ENCODE measurements at places on chromosomes 2 and 18. TPM values are rescaled to one million over a fixed set of nuclear protein-coding genes. Genes with fewer than 3 reads are reported as not detected.
A peak's percentile ranks its signal among the peaks of the same experiment; 100 is the strongest.

DNA sequence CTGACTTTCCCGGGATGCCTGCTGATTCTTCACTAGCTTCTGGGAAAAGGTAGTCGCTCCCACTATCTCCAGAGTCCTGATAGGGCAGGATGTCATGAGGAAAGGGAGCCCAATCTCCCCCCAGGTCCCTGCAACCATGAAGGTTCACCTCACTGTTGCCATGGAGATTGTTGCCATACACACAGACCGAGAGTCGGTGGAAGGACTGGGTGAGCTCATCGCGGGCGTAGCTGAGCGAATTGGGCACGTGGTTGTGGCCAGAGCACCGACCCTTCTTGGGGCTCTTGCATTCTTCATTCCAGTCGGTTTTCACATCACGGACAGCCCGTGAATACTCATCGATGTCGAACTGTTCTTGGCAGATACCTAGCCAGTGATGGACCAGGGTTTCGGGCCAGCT is 97.4 kb downstream of the MEP1B start:
- no peak overlapping the region for H3K4me3 ChIP-seq
- no peaks in the 10 kb centered on the region for H3K4me1 ChIP-seq
- H3K27ac ChIP-seq = no peak overlapping the region
- DNase-seq = no peak

DNA sequence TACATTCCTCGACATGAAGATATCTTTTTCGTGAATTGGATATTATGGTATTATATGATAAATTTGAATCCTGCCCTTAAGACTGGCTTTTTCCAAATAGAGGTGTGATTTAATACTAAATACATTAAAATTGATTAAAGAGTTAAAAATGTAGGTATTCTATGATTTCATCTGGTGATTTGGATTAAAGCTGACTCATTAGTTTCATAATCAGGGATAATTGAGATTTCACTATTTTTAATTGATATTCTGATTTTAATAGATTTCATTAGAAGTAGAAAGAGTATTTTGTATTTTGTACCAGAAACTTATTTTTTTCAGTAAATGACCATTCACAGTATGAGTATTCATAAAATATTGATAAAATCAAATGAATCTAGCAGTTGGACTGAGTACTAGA is 524.1 kb downstream of the PLCL1 start:
- no peaks in the 10 kb centered on the region for H3K36me3 ChIP-seq
- H3K4me1 ChIP-seq = no peaks in the 10 kb centered on the region
- H3K4me3 ChIP-seq = no peak overlapping the region
- no peak for DNase-seq
- no peak overlapping the region for H3K27ac ChIP-seq
- H3K27me3 ChIP-seq = no peaks in the 10 kb centered on the region

DNA sequence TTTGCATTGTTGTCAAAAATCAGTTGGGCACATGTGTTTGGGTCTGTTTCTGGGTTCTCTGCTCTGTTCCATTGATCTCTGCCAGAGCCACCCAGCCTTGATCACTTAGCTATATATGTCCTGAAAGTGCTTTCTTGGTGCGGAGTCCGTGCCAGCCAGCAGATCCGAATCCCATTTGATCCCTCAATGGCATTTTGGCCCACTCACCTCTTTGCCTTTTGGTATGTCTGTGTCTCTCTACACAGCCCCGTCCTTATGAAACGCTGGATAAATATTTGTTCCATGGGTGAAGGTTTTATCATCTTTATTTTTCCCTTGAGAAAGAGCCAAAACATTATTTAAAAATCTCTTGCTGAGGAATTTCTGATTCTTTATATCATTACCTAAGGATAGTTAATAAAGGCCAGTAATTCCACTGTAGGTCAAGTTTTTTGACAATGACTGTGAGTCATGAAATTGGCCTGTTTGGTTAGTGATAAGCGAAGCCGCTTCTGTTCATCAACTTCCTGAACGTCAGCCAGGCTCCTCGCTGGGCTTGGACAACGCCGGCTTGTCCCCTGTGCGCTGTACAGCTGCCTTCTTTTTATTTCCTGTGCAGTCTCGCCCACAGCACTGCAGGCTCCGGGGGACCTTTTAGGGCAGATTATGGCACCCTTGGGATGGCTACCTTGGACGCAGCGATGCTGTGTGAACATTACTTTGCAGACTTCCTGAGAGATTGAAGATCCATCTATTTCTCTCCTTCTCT is 24.9 kb downstream of the MTCL1 start:
- no peaks in the 10 kb centered on the region for H3K27me3 ChIP-seq
- peaks cover 5% of the 10 kb centered on the region for H3K36me3 ChIP-seq
- DNase-seq = peak; percentile 96

Gene ID2
- 13.6 TPM for total RNA-seq

GRCh38 chr2:209209943-209210342 is 213.9 kb upstream of the MAP2 start:
- H3K27me3 ChIP-seq = no peaks in the 10 kb centered on the region
- H3K27ac ChIP-seq = no peak overlapping the region
- H3K4me3 ChIP-seq = no peak overlapping the region
- DNase-seq = no peak
- H3K36me3 ChIP-seq = no peaks in the 10 kb centered on the region

DNA sequence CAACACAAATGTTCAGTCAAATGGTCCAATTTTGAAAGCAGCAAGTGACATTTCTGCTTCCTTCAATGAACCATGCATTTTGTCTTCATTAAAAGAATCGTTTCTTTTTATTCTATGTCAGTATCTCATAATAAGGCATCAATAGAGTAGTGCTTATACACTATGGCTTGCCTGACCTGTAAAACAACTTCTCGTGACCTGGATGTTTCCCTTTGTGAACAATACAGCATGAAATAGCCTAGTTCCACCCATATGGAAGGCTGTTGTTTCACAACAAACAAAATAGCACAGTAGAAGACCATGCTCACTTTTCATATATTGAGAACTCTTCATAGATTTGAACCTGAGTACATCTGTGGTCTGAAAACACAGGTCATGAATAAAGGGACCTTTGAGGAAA is 104.3 kb upstream of the PIK3C3 start:
- no peaks in the 10 kb centered on the region for H3K4me1 ChIP-seq
- H3K4me3 ChIP-seq = no peak overlapping the region
- no peak overlapping the region for H3K27ac ChIP-seq
- no peak for DNase-seq
- no peaks in the 10 kb centered on the region for H3K36me3 ChIP-seq
- H3K27me3 ChIP-seq = no peaks in the 10 kb centered on the region

- H3K27ac ChIP-seq = no peak overlapping the region
- peaks cover 30% of the 10 kb centered on the region for H3K4me1 ChIP-seq
- DNase-seq = peak; percentile 36
- H3K27me3 ChIP-seq = no peaks in the 10 kb centered on the region
Measured at GRCh38 chr2:9108210-9108967, 98.2 kb upstream of the ASAP2 start.

Gene COX5B
- total RNA-seq = 213 TPM

DNA sequence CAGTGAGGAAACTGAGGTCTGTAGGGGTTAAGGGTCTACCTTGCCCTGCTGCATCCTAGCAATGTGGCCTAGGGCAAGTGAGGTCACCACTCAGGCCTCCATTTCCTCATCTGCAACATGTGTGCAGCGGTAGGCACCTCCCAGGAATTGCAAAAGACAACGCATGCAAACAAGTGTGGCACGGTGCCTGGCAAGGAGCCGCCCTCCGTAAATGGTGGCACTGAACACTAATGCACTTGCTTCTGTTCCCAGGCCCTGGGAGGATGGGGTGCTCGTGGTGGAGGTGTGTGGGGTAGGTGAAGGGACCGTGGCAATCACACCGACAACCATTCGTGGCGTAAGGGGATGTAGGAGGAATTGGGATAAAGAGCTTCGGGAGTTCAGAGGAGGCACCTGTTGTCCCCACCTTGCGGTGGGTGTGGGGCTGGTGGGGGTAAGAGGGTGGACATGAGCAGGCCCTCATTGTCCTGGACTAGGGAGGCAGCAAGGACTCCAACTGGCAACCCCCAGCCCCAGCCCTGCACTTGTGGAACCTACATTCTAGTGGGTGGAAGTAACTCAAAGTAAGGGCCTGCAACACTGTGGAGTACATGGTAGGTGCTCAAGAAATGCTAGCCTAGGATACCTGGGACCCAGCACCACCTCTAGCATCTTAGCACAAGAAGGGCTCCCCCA is 26.0 kb downstream of the ATOH8 start:
- DNase-seq = no peak
- no peak overlapping the region for H3K4me3 ChIP-seq
- no peak overlapping the region for H3K27ac ChIP-seq
- H3K27me3 ChIP-seq = no peaks in the 10 kb centered on the region

- peaks cover 11% of the 10 kb centered on the region for H3K4me1 ChIP-seq
- no peak overlapping the region for H3K27ac ChIP-seq
- no peak overlapping the region for H3K4me3 ChIP-seq
- no peaks in the 10 kb centered on the region for H3K27me3 ChIP-seq
- DNase-seq = no peak
Measured at GRCh38 chr2:240593703-240594451, 7.3 kb downstream of the CAPN10 start.

- H3K4me1 ChIP-seq = no peaks in the 10 kb centered on the region
- no peaks in the 10 kb centered on the region for H3K27me3 ChIP-seq
- no peak for DNase-seq
- no peak overlapping the region for H3K4me3 ChIP-seq
- no peak overlapping the region for H3K27ac ChIP-seq
Measured at GRCh38 chr2:62363166-62363565, 142.8 kb downstream of the TMEM17 start.

Gene NEB
- total RNA-seq = 0.94 TPM

GRCh38 chr2:42185220-42185921 is 16.2 kb downstream of the EML4 start:
- H3K27ac ChIP-seq = no peak overlapping the region
- no peaks in the 10 kb centered on the region for H3K4me1 ChIP-seq
- no peak for DNase-seq

Gene TRIM54
- total RNA-seq = not detected

- H3K27ac ChIP-seq = no peak overlapping the region
- H3K4me1 ChIP-seq = peaks cover 3% of the 10 kb centered on the region
- no peak overlapping the region for H3K4me3 ChIP-seq
- DNase-seq = no peak
Measured at GRCh38 chr2:240896871-240897692, 1.1 kb upstream of the MAB21L4 start.

Gene CDH2
- 326 TPM for total RNA-seq

Gene RNF125
- total RNA-seq = 1.9 TPM

- no peaks in the 10 kb centered on the region for H3K4me1 ChIP-seq
- no peaks in the 10 kb centered on the region for H3K36me3 ChIP-seq
- DNase-seq = no peak
- H3K4me3 ChIP-seq = no peak overlapping the region
- H3K27me3 ChIP-seq = no peaks in the 10 kb centered on the region
- no peak overlapping the region for H3K27ac ChIP-seq
Measured at GRCh38 chr2:119728421-119728820, 31.3 kb upstream of the PTPN4 start.

DNA sequence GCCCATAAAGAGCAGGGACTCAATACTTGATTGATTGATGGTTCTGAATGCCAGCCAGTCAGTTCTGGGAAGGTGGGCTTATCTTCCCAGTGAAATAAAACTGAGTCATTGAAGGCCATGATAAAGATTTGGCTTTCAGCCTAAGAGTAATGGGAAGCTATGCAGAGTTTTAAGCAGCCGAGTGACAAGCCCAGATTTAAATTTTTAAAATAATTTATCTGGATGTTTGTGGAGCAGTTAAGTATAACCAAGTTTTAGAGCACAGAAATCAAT is 122.8 kb downstream of the RAPGEF4 start:
- peak; percentile 74 for DNase-seq
- H3K4me1 ChIP-seq = peaks cover 4% of the 10 kb centered on the region
- H3K4me3 ChIP-seq = no peak overlapping the region
- no peak overlapping the region for H3K27ac ChIP-seq
- H3K36me3 ChIP-seq = no peaks in the 10 kb centered on the region
- no peaks in the 10 kb centered on the region for H3K27me3 ChIP-seq

DNA sequence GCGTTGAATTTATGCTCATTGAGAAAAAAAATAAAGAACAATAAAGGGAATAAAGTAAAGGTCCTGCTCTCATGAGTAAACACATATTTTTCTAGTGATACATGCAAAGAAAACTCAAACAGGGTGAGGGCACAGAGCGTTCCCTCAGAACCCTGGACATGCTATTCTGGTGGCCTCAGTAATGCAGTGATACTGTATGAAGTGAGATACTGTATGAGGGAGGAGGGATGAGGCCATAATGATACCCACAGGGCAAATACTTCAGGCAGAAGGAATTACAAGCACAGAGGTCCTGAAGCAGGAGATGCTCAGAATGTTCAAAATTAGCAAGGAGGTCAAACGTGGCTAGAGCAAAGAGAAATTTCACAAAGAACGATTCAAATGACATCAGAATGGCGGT is 28.4 kb upstream of the RNU4ATAC start:
- peak; percentile 78 for DNase-seq
- H3K36me3 ChIP-seq = no peaks in the 10 kb centered on the region
- H3K4me1 ChIP-seq = peaks cover 44% of the 10 kb centered on the region
- no peak overlapping the region for H3K4me3 ChIP-seq
- no peaks in the 10 kb centered on the region for H3K27me3 ChIP-seq

DNA sequence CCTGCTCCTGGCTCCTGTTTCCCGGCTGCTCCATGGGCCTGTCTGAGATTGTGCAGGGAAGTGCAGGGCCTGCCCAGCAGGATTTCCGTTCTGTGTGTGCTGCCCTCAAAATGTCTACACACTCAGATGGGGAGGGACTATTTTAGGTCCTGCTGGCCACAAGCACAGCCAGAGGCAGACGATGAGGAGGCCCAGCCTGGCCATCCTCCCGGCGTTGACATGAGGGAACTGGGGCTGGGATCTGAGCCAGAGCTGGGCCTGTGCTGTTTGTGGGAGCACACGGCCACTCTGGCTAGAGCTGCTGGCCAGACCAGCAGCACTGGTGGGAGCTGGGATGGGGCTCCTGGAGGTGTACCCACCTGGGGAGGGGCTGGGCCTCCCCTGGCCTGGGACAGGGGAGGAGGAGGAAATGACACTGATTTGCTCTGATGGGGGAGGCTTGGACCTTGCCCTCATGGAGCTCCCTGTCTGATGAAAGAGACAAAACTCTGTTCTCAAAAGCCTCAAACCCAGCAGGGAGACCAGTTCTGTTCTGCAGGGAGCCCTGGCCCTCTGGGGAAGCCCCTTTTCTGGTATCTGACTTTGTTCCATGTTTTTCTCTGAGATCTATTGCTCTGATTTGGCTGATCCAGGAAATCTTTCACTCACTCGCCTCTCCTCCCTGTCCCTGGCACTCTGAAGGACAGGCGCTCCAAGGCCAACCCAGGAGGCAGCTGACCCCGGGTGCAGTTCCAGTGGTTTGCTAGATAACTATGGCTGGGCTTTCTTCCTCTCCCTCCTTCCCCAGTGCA is 161.8 kb downstream of the DYSF start:
- no peaks in the 10 kb centered on the region for H3K36me3 ChIP-seq
- peaks cover 5% of the 10 kb centered on the region for H3K4me1 ChIP-seq
- H3K4me3 ChIP-seq = no peak overlapping the region
- peak; percentile 44 for DNase-seq

Gene LOXHD1
- not detected for total RNA-seq

Gene AGXT
- total RNA-seq = not detected

DNA sequence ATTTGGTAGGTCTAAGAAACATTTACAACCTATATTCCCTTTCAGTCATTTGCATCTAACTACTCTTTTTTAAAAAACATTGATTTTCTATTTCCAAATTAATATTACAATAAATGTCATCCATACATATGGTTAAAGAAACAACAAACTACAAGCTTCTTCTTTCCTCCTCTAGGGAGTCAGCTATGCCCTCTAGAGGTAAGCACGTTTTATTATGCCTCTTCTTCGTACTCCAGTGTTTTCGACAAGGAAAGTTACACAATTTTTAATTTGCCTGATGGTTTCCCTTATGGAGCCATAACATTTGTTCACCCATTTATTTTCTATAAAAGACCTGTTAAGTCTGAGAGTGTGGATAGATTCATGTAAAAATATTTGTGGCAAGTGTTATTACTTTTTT is 183.4 kb upstream of the CDH7 start:
- no peak overlapping the region for H3K4me3 ChIP-seq
- no peaks in the 10 kb centered on the region for H3K27me3 ChIP-seq
- no peak for DNase-seq

Gene REG3G
- total RNA-seq = not detected
